GM23338 (cell line): ENCODE measurements at places on chromosomes 12 and 14. TPM values are rescaled to one million over a fixed set of nuclear protein-coding genes. Genes with fewer than 3 reads are reported as not detected.

- no peak for DNase-seq
- H3K4me1 ChIP-seq, result peaks cover 12% of the 10 kb centered on the region
- H3K36me3 ChIP-seq, result no peaks in the 10 kb centered on the region
- H3K4me3 ChIP-seq, result no peak overlapping the region
Measured at GRCh38 chr14:97282210-97283004, 485.2 kb downstream of the VRK1 start.

The SLC5A8 gene
- 0.10 TPM in 1 of 2 replicates, not detected in the other for polyA plus RNA-seq

DNA sequence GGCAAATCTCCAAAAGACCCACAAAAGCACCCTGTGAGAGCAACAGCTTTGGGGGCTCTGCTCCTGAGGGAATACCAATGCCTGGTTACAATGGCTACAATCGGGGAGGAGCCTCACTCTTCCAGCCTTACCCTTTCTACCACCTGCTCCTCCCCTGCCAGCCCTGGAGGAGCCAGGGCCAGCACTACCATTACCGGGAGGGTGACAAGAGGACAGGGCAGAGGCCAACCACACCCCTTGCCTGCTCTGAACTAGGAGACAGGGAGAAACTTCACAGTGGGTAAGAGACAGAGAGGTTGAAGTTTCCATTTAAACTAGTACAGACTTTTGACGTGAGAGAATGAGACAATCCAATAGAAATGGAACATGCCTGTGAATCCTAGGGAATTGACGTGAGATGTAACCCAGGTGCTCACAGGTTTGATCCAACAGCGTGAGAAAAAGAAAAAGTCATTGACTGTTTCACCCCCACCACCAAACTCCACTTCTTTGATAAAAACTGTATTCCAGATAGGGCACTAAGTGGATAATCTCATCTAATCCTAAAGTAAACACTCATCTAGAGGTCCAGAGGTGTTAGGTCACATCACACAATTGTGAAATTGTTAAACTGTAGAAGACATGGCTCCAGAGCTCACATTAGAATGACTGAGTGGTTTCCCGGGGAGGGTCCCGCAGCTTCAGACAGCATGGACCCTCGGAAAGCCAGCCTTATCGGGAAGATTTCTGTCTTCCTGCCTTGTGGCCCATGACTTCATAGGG is 8.4 kb upstream of the TC2N start:
- no peaks in the 10 kb centered on the region for H3K4me1 ChIP-seq
- no peak overlapping the region for H3K4me3 ChIP-seq
- no peak for DNase-seq
- no peaks in the 10 kb centered on the region for H3K27me3 ChIP-seq

- peak; percentile 62 for DNase-seq
- H3K4me3 ChIP-seq, result peak overlapping the region; percentile 73
- peaks cover 29% of the 10 kb centered on the region for H3K27me3 ChIP-seq
- H3K4me1 ChIP-seq, result peaks cover 7% of the 10 kb centered on the region; the same call in 1 of the 2 replicates
Measured at GRCh38 chr12:131828671-131829355, 620 bp downstream of the MMP17 start.

DNA sequence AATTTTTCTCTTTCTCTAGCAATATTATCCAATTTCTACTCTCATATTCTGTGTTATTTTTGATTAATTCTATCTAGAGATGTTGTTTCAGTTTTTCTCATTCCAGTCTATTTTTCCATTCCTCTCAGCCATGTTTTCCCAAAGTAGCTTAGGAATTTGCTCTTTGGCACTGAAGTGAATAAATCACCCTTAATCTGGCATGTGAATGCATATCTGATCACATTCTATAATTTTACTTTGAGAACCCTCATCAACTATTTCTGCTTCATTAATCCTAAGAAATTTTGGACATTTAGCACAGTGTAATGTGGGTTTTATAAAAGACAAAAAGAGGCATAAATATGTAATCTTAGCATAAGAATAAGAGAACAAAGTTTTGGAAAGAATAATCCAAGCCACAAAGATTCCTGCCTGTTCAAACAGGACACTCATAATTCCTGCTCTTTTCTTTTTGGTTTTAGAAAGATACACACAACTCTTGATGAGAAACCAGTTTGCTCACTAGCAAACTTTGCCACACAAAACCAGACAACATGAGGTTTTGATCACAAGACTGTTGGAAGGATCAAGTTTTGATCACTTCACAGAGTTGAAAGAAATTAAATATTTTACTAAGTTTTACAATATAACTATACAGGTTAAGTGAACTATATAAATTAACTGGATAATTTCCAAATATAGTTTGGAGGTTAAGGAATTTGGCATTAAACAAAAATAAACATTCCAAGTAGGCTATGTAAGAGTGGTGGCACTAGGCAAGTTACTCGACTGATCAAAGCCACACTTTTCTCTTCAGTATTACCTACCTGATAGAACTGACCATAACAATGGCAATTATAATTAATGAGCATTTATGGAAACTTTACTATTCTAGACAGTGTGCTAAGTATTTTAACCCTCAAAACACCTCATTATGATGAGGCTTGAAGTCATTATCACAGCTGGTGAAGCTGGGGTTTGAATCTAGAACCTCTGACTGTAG is 226.6 kb upstream of the TMTC1 start:
- no peak for DNase-seq
- H3K4me1 ChIP-seq, result no peaks in the 10 kb centered on the region
- H3K36me3 ChIP-seq, result no peaks in the 10 kb centered on the region
- H3K27me3 ChIP-seq, result no peaks in the 10 kb centered on the region

DNA sequence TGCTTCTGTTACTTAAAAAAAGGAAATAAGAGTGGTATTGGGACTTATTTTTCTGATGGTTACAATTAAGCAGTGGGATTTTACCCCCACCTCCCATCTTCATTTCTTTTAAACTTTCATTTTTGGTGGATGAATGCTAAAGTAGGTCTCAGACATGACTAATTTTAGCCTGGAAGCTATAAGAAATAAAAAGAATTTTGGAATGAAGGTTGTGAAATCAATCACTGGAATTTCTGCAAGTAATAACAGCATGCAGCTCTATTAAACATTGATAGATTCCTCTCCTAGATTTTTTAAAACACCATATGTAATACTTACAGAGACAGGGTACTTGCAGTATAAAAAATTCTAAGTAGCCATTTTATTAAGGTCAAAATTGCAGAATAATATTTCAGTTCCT is 164.2 kb upstream of the CLEC14A start:
- no peak for DNase-seq
- no peak overlapping the region for H3K27ac ChIP-seq
- no peaks in the 10 kb centered on the region for H3K4me1 ChIP-seq
- H3K4me3 ChIP-seq, result no peak overlapping the region
- H3K27me3 ChIP-seq, result no peaks in the 10 kb centered on the region

DNA sequence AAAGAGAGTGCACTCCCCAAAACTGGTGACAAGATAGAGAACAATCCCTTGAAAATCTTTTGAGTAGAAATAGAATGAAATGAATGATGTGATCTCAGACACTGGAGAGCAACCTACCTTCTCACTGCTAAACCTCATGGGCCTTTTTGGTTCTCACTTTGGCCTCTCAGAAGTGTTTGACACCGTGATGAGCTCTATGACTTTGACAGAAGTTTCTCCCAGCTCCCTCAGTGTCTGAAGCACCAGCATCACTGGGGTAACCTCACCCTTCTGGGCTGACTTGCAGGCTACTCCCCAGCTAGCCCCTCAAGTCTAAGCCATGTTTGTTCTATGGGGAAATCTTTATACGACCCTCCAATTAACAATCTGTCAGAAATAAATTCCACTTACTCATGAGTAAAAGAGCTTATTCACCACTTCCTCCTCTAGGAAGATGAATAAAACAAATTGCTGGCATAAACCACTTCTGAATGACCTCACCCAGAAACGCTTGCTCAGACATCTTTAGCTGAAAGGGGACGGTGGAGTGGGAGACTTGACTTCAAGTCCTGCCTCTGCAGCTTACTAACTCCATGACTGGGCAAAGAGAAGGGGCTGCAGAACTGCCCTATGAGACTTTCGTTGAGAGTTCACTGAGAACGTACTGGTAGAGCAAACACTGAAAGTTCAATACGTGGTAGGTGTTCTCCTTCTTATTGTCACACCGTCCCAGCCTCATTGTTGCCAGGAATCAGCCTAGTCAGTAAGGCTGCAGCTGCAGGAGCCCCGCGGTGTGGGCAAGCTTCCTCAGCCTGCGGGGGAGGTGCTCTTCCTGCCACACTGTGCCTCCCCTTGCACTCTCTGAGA is 46.5 kb downstream of the ST8SIA1 start:
- H3K27ac ChIP-seq, result no peak overlapping the region
- no peaks in the 10 kb centered on the region for H3K36me3 ChIP-seq
- peak; percentile 47 for DNase-seq
- no peaks in the 10 kb centered on the region for H3K27me3 ChIP-seq

DNA sequence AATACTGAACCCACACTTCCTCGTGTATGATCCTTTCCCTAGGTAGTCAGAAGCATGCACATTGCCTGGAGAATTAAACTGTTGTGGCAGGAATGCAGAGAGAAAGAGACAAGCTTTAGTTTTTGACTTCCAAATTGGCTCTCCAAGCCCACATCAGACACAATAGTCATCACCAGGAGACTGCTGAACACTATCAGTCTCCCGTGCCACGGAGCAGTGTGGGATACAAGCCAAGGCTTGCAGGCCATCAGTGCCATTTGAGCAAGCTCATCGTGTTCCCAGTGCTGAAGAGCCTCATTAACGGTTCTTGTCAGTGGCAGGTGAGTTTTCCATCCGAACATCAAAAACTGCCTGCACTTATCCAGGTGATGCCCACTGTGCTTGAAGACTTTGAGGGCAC is 410.8 kb downstream of the NAV3 start:
- H3K4me3 ChIP-seq, result no peak overlapping the region
- H3K4me1 ChIP-seq, result peaks cover 55% of the 10 kb centered on the region
- H3K27me3 ChIP-seq, result no peaks in the 10 kb centered on the region
- DNase-seq, result no peak
- H3K36me3 ChIP-seq, result no peaks in the 10 kb centered on the region
- H3K27ac ChIP-seq, result no peak overlapping the region

The ANKRD33 gene
- 0.27 and 0.42 TPM in 2 replicates for polyA plus RNA-seq

DNA sequence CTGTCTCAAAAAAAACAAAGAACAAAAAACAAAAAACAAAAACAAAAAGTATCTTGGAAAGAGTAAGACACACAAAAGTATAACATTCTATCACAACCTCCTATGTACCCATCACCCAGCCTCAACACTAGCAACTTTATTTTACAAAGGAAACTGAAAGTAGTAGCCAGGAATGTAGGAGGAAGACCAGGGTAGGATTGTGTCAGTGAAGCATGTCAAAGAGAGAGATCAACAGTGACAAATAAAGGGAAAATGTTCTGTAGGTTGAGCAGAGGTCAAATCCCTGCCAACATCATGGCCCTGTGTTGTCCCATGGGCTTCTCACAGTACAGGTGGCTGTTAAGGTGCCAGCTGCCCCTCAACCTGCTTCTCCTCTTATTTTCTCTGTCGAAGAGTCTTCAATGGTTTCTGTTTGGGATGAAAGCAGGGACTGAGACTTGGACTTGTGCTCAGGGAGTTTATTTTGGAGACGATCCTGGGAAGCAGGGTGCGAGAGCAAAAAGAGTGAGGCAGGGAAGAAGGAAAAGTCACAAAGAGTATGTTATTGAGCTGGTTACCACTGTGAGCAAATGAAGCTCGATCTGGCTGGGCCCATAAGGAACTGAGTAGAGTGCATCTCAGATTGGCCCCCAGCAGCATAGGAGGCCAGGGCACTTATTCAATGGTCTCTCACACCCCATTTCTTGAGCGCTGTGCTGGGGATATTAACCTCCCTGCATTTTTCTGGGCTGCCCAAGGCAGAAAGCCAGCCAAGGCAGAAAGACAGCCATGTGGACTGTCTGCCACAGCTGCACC is 29.4 kb upstream of the CTDSP2 start:
- H3K27me3 ChIP-seq, result no peaks in the 10 kb centered on the region
- no peaks in the 10 kb centered on the region for H3K4me1 ChIP-seq
- H3K36me3 ChIP-seq, result no peaks in the 10 kb centered on the region
- no peak overlapping the region for H3K4me3 ChIP-seq
- no peak for DNase-seq
- no peak overlapping the region for H3K27ac ChIP-seq

GRCh38 chr12:132908145-132909029 is 21.0 kb upstream of the CHFR start:
- H3K4me3 ChIP-seq, result peak overlapping the region; percentile 77
- peaks cover 29% of the 10 kb centered on the region for H3K27me3 ChIP-seq
- H3K27ac ChIP-seq, result 0 out of 2 replicates have a peak overlapping the region, but pooled peaks have one; percentile 2
- peak; percentile 99 for DNase-seq
- H3K4me1 ChIP-seq, result peaks cover 8% of the 10 kb centered on the region
- H3K36me3 ChIP-seq, result no peaks in the 10 kb centered on the region; the same call in 1 of the 2 replicates

DNA sequence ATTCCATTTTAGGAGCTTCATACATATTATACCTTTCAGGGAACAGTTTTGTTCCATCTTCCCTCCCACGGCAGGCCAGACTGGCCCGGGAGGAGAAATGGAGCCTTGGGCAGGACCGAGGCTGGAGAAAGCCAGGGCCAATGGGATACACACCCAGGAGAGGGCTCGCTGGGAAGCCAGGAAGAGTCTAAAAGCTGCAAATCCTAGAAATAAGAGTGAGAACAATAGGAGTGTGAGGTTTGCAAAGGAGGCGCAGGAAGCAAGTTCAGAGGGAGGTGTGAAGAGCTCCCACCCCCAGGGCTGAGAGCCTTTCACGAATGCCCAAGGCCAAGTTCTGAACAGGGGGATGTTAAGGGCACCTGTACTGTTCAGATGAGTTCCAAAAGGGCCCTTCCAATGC is 67.5 kb upstream of the CPSF6 start:
- H3K4me3 ChIP-seq, result no peak overlapping the region
- H3K36me3 ChIP-seq, result no peaks in the 10 kb centered on the region; the same call in 1 of the 2 replicates
- no peak overlapping the region for H3K27ac ChIP-seq
- peaks cover 29% of the 10 kb centered on the region for H3K4me1 ChIP-seq
- DNase-seq, result no peak

The OAS3 gene
- 0.21 and 0.27 TPM in 2 replicates for polyA plus RNA-seq

The ACRBP gene
- 0.70 TPM in 1 of 2 replicates, not detected in the other for polyA plus RNA-seq

The MORN3 gene
- 0.36 and 1.5 TPM in 2 replicates for polyA plus RNA-seq

GRCh38 chr14:21486640-21487087 is 9.7 kb downstream of the TOX4 start:
- H3K4me3 ChIP-seq, result no peak overlapping the region
- no peak for DNase-seq
- H3K36me3 ChIP-seq, result peaks cover 20% of the 10 kb centered on the region

- peaks cover 10% of the 10 kb centered on the region for H3K36me3 ChIP-seq
- no peak overlapping the region for H3K4me3 ChIP-seq
- H3K27me3 ChIP-seq, result no peaks in the 10 kb centered on the region
- peak; percentile 83 for DNase-seq
Measured at GRCh38 chr14:23481362-23481970, 12.0 kb downstream of the NGDN start.

GRCh38 chr12:22628228-22628627 is 3.3 kb downstream of the ETNK1 start:
- H3K27ac ChIP-seq, result no peak overlapping the region
- H3K4me1 ChIP-seq, result peaks cover 17% of the 10 kb centered on the region
- H3K36me3 ChIP-seq, result no peaks in the 10 kb centered on the region
- no peak for DNase-seq
- peak overlapping the region; percentile 76 for H3K4me3 ChIP-seq
- no peaks in the 10 kb centered on the region for H3K27me3 ChIP-seq

The HPD gene
- polyA plus RNA-seq, result 0.21 TPM in 1 of 2 replicates, not detected in the other

- no peaks in the 10 kb centered on the region for H3K36me3 ChIP-seq
- DNase-seq, result no peak
- H3K27ac ChIP-seq, result no peak overlapping the region
- H3K4me1 ChIP-seq, result peaks cover 24% of the 10 kb centered on the region
Measured at GRCh38 chr12:12608557-12608957, 3.1 kb upstream of the CREBL2 start.
